ENCODE measurements at places on chromosomes 12 and 14.
A peak's percentile ranks its signal among the peaks of the same experiment; 100 is the strongest.

- DNase-seq = no peak
These were observed 56.1 kb upstream of the MAP1LC3B2 start for GRCh38 chr12:116502989-116503496.

DNA sequence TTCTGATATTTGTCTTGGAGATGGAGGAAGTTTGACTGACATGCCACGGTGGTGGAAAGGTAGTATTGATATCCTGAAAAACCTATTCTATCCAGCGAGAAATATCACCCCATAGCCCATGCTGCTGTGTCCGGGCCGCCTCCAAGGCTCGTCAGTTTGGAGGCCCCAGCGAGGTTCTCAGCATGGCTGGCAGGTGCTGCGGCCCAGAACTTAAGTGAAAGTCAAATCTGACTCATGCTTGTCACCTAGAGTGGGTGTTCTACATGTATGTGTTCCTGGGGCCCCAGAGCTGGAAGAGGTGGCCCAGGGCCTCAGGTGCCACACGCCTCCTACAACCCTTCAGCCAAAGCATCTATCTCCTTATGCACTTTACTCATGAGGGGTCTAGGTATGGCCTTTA lies 92.9 kb downstream of the GCH1 start:
- DNase-seq = no peak

- DNase-seq = no peak
These were observed 36.3 kb upstream of the PDZRN4 start for GRCh38 chr12:41151793-41152192.

DNA sequence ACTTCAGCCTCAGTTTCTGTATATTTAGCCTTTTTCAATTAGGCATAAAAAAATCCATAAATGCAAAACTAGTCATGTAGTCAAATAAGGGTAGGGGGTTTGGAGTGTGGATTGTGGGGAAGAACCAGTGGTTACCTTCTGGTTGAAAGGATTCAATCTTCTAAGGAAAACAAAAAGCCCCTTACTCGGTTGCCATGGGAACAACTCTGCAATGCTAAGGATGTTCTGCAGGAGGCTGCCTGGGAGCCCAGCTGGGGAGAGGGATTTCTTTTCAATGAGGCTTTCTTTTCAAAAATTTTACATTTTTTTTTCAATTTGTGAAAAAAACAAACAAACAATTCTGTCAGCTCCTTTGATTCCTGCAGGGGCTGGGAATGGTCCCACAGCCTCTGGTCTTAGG lies 67.2 kb downstream of the SLC8A3 start:
- DNase-seq = no peak

GRCh38 chr12:68111995-68112394 lies 47.5 kb downstream of the IFNG start:
- no peak for DNase-seq

DNA sequence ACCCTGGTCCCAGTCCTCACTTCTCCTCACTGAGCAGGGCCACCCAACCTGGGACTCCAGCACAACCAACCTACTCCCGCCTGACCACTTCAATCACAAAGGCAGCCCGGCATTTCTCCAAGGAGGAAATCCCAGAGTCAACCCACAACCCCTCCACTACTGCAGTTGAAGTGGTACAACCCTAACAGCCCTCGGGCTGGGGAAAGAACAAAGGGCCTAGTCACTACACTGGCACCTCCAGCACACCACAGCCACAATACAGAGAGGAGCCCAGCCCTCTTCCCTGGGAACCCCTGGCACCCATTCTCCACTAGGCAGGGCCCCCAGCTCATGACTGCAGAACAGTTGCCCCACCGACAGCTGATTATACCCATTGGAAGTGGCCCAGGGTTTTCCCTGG lies 13.7 kb upstream of the OR5AU1 start:
- DNase-seq = no peak

DNA sequence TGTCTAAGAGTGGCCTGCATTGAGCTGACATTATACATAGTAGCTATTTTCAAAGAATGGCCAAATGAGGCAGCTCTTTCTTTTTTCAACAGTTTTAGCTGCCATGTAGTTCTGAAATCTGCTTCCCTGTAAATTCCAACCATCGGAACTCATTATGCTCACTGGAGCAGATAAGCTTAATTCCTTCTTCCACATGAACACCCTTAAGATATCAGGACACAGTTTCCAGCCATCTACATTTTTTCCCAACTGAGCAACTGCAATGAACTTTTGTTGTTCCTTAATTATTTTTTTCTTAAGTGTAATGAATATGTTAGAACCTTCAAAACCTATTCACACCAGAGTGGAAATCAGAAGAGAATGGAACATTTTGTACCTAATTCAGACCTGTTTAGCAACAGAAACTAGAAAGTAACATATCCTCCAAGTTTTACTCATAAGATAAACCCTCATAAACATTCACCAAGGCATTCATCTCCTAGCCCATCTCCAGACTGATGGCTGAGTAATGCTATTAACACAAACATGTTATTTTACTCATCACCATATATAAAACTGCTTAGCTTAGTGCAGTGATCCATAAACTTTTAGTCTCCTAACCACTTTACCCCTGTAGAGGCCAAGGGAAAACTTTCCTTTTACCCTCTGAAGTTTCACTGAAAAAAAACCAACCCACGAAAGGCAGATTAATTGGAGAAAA lies 296.1 kb upstream of the SYT1 start:
- no peak for DNase-seq

GRCh38 chr12:1830981-1831963 lies 10.9 kb downstream of the LRTM2 start:
- DNase-seq = peak; percentile 22

GRCh38 chr14:91257328-91258010 lies 13.0 kb upstream of the GPR68 start:
- no peak for DNase-seq

GRCh38 chr14:88904864-88905263 lies 80.4 kb downstream of the TTC8 start:
- DNase-seq = no peak

- DNase-seq = no peak
These were observed 113.7 kb downstream of the LMO3 start for GRCh38 chr12:16492240-16492639.

DNA sequence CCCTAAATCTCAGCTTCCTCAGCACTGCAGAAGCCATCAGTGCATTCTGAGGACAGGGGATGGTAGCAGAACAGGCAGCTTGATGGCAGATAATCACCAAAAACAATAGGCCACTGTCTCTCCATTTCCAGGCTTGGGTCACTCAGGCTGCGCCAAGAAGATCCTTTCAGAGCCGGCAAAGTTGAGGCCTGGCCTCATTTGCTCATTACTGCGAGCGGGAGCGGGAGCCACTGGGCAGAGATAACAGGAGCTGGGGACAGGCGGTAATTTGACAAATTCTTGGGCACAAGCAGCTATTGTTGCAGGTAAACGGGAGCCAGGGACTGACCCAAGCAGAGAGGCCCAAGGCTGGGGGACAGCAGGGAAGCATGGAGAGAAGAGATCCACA lies 2.1 kb downstream of the MSI1 start:
- no peak for DNase-seq

DNA sequence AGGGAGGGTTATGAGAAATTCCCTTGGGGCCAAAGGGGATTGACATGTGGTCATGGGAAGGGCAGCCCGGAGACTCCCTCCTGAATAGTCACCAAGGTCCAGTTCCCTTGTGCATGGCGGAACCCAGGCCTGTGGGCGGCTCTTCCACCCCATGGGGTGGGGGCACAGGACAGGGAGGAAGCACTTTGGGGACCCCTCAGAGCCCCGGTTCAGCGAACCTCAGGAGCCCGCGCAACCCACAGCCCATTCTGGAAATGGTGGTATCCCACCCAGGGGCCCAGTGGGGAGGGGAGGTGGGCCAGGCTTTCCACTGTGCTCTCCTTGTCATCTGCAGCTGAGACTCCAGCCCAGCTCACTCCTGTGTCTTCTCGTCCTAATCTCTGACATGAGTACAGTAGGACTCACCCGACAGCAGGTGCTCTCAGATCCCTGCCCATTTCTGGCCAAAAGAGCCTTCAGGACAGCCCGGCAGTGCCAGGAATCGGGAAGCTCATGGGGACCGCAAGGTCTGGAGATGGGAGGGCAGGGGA lies 255.2 kb upstream of the SFSWAP start:
- DNase-seq = no peak

GRCh38 chr14:47778631-47779030 lies 103.2 kb upstream of the MDGA2 start:
- DNase-seq = no peak

GRCh38 chr12:19576506-19577280 lies 137.4 kb downstream of the AEBP2 start:
- no peak for DNase-seq

- no peak for DNase-seq
These were observed 180.6 kb downstream of the AKAP6 start for GRCh38 chr14:32509632-32510187.

GRCh38 chr12:50482571-50482970 lies 22.2 kb upstream of the DIP2B start:
- no peak for DNase-seq

DNA sequence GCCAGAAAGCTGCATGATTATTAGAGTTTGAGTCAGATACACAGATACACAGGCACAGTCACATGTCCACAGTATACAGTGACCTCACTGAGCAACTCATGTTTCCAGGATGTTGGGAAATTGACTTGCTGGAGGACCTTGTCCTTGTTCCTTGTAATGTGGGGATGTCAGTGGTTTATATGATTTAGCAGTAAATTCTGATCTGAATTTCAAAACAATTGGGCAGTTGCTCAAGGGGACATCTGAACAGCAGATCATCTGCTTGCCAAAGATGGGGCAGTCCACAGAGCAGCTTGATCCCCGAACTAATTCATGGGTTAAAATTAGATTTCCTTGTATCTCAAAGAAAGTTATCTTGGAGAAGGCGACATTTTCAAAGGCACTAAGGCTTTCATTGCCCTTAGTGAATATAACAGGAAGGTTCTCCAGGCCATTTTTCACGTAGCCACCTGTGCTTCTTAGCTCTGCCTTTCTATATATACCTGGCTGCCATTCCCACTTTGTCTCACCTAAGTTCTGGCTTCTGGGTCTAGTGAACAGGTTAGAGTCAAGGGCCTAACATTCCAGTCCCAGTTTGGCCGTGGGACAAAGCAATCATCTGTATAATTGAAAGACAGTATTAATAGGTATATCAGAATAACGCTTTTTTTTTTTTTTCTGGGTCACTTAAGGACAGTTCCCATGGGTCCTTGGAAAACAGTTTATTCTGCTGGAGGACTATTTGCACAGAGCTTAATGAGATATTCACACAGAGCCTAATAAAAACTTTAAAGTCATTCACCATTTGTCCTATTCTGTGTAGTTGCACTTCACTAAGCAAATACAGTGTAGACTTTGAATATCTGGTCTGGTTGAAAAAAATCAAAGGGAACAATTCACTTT lies 64.9 kb upstream of the STRN3 start:
- DNase-seq = no peak

- DNase-seq = no peak
These were observed 54.3 kb downstream of the CCDC85C start for GRCh38 chr14:99549684-99550083.

DNA sequence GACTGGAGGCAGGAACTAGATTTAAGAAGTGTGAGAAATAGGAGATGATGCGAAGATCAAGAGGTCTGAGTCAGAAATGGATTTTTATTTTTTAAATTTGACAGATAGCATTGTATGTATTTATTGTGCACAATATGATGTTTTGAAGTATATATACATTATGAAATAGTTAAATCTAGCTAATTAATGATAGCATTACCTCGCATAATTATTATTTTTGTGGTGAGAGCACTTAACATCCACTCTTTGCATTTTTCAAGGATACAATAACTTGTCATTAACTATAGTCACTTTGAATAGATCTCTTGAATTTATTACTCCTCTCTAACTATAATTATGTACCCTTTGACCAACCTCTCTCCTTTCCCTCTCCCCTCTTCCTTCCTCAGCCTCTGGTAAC lies 3.7 kb downstream of the SMOC1 start:
- DNase-seq = no peak

DNA sequence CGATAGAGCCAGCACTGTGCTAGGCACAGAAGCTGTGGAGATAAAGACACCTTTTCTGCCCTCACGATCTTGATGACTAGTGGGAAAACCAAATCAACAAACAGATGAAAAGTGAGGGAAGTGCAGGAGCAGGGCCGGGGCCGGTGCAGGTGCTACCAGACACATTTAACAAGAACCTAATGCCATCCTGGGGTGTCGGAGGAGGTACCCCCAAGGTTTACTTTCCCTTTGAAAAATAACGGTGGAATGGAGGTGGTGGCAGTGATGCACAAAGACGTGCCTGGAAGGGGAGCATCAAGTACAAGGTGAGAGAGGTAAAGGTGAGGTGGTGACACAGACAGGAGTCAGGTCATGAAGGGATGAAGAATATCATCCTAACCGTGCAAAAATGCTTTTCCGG lies 22.1 kb downstream of the SLC6A13 start:
- DNase-seq = no peak

DNA sequence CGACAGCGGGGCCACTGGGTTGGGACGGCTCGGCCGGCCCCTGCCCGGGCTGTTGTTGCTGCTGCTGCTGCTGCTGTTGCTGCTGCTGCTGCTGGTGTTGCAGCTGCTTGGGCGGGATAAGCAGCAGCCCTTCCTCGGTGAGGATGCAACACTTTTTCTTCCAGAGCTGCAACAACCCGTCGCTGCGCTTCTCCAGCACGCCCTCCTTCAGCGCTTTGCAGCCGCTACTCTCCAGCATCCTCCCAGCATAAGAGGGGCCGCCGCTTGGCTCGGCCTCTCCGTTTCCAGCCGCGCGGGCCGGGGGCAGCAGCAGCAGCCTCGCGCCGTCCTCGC lies 529 bp downstream of the PHLDA1 start:
- DNase-seq = no peak

- no peak for DNase-seq
These were observed 14.0 kb upstream of the RACGAP1 start for GRCh38 chr12:50039151-50039835.

GRCh38 chr12:10251669-10252068 lies 39.0 kb downstream of the GABARAPL1 start:
- no peak for DNase-seq

GRCh38 chr12:39541471-39541870 lies 78.1 kb downstream of the ABCD2 start:
- no peak for DNase-seq

DNA sequence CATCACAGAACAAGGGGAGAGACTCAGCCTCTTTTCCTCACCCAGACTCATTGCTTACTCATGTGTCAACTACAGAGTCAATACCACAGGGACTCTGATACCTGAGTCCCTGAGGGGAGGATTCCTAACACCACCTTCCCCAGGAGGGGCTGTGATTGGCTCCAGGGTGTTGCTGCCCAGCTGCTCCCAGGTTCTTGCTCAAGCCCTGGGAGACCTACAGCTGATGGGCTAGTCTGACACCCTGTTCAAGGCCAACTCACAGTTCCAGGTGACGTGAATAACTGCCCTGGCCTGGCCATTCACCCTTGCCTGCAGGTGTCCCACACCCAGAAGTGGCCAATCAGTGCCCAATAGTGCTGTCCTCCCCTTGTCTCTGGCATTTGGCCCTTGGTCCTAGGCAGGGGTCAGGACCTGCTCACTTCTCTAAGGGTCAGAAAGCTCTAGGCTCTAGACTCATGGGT lies 8.6 kb downstream of the SPRYD4 start:
- no peak for DNase-seq

GRCh38 chr14:101654051-101654450 lies 92.8 kb downstream of the DIO3 start:
- DNase-seq = no peak

GRCh38 chr12:4421590-4422031 lies 24.0 kb downstream of the FGF6 start:
- no peak for DNase-seq
